GM12892 (cell line): ENCODE measurements at places on chromosomes 12 and 14.

- DNase-seq = no peak
Measured at GRCh38 chr14:103138301-103139131, 15.3 kb downstream of the TNFAIP2 start.

- DNase-seq = no peak
Measured at GRCh38 chr14:55508676-55509075, 68.3 kb upstream of the TBPL2 start.

- DNase-seq = no peak
Measured at GRCh38 chr12:105409801-105410471, 79.4 kb downstream of the C12orf75 start.

GRCh38 chr14:101980700-101981099 lies 16.3 kb downstream of the DYNC1H1 start:
- no peak for DNase-seq

DNA sequence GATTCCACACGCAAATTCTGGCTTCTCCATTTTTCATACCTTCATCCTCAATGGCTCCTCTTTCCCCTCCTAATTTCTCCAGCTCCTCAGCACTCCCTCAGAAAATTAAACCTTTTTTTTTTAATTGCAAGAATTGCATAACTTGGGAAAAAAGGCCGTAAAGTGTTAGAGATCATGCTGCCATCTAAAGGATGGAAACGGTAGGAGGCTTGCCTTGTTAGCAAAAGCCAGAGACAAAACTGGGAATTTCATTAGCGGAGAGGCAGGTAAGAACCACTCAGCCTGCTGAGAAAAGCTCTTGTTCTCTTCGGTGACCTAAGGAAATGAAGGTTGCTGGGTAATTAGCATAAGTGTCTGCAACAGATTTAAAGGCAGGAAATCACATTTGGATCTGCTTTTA lies 204.3 kb downstream of the AEBP2 start:
- DNase-seq = no peak
